ENCODE measurements at places on chromosomes 6 and 20. TPM values are rescaled to one million over a fixed set of nuclear protein-coding genes. Genes with fewer than 3 reads are reported as not detected.

PNLDC1 gene
- 0.33 TPM for total RNA-seq

METTL24 gene
- total RNA-seq: 28.1 TPM

GRM1 gene
- 0.16 TPM for total RNA-seq

SLC2A4RG gene
- 122 TPM for total RNA-seq

GTPBP2 gene
- total RNA-seq: 78.0 TPM

LPA gene
- total RNA-seq: 2.0 TPM

GRCh38 chr6:42166444-42167141, 6.6 kb upstream of the GUCA1A start:
- DNase-seq: peak; percentile 69

DNA sequence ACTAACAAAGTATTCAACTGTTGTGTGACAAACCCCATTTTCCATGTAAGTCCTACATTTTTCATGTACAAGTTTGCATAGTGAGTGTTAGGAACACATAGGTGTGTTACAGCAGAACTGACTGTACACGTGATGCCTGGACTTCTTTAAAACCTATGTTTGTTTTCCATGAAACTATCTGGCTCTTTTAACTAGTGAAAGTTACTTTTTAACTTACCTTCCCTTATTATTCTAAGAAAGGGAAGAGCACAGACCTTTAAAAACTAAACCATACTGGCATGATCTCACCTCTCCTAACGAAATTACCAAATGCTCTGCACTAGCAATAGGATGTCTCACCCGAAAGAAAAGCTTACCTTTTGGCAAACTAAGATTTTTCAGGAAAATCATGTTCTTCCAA, 87.8 kb downstream of the CENPW start:
- DNase-seq: no peak

GRCh38 chr6:74936886-74937285, 269.0 kb downstream of the COL12A1 start:
- DNase-seq: no peak

DNA sequence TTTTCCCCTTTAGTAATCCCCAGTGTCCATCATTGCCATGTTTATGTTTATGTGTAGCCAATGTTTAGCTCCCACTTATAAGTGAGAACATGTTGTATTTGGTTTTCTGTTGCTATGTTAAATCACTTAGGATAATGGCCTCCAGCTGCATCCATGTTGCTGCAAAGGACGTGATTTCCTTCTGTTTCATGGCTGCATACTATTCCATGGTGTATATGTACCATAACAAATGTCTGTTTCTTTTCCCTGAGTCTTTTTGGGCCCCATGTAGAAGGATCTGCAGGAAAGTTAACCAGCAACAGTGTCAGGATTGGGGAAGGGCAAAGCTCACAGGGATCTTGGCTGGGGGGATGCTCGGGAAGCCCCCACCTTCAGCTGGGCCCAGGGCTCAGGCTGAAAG, 64.3 kb upstream of the SULF2 start:
- no peak for DNase-seq

DNA sequence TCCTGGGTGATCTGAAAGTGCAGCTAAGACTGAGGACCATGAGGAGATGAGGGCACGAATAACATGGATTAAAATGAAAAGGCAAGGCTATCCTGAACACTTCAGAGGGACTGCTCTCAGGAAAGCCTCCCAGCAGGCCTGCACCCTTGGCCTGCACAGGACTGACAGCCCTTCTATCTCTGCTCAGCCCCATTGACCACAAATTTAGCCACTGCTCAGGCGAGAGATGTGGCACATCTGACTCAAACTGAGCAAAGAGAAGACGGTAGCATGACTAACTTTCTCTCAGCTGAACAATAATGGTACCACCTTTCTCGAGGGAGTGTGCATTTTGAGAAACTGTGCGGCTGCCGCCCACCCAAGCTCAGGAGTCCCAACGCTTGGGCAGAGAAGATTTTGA, 257.5 kb downstream of the ADGB start:
- no peak for DNase-seq

GRCh38 chr20:45010399-45010828, 44.1 kb downstream of the STK4 start:
- DNase-seq: no peak

- DNase-seq: no peak
Observed at GRCh38 chr6:35534407-35535170, 21.9 kb upstream of the TULP1 start.

DNA sequence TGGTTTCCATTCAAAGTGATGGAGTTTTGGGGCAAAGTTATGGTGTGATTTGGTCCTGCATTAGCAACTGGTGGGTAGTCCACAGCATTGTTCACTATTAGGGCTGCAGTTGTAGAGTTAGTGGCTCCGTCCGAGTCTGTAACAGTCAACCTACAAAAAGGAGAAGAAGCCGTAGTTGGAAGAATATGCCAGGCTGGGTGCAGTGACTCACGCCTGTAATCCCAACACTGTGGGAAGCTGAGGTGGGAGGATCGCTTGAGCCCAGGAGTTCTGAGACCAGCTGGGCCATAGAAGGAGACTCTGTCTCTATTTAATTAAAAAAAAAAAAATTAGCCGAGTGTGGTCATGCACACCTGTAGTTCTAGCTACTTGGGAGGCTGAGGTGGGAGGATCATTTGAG, 69.5 kb downstream of the KIAA0319 start:
- DNase-seq: no peak

- DNase-seq: no peak
Observed at GRCh38 chr6:166599205-166599604, 12.7 kb upstream of the RAMACL start.

- DNase-seq: no peak
Observed at GRCh38 chr6:165632194-165632593, 30.8 kb downstream of the PDE10A start.

DNA sequence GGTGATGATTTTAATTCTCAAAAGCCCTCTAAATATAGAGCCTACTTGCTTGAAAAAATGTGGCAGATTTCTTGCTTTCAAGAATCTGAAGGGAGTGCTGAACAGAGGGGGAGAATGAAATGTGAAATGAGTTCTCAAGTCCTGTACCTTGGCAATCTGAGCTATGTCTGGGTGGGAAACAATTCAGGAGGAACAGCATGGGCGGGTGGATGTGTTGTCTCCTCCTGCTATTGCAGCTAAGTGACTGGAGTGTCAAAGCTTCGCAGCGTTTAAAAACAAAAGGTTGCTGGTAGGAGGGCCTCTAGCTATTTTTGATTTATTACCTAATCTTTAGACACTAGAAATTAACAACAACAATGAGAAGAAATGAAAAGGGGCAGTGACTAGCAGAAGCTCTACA, 102.5 kb upstream of the ARG1 start:
- DNase-seq: no peak

DNA sequence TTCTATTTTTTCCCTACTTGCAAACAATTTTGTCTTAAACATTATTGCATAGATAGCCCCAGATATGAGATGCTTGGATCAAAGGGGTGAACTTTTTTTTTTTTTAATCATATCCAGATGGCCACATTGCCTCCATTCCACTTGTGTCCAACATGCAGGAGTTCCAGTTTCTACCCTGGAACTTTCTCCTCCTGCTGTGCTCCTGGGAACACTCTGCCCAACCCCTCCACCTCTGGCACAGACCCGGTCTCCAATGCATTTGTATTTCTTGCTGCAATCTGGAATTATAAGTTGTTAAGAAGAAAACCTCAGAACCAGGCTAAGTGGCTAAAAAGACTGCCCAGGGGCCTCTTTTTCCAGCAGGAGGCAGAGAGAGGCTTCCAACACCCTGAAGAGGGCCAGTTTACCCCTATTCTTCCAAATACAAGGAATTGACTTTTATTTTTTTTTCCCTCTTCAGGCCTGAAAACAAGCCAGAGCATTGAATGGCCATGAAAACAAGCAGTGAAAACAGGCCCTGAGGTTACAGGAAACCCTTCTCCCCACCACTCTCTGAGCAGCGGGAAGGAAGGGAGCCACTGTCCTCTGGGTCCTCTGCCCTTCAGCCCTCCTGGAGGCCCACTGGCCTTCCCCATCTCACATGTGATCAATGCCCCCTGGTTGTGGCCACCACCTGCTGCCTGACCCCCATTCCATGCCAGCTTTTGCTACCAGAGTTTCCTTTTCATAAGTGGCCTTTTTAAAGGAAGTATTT, 44.3 kb downstream of the PDYN start:
- no peak for DNase-seq

- DNase-seq: no peak
Observed at GRCh38 chr20:59633656-59634251, 29.4 kb downstream of the PHACTR3 start.

- DNase-seq: no peak
Observed at GRCh38 chr6:117072781-117073180, 192.6 kb upstream of the VGLL2 start.

Data from mesothelial cell of epicardium (in vitro differentiated cells).